ENCODE measurements at places on chromosomes 2 and 18.
A peak's percentile ranks its signal among the peaks of the same experiment; 100 is the strongest.

DNA sequence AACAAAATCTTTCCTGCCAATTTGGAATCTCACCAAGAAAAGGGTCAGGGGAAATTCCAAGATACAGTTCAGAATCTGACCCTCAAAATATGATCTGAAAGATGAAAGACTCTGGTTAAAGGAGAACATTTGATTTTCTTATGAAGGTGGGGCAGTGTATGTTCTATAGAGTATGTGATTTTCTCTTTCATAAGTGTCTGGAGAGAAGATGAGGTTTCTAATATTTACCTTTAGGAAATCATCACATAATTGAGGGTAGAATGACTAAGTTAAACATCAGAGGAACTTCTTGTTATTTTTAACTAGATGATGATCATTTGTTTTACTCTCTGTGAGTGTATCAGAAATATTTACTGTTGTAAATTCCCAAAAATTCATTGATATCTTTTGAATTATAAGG is 27.8 kb upstream of the MBOAT2 start:
- no peak for DNase-seq

GRCh38 chr2:69166812-69167468 is 154.0 kb downstream of the ANTXR1 start:
- DNase-seq = peak; percentile 78

DNA sequence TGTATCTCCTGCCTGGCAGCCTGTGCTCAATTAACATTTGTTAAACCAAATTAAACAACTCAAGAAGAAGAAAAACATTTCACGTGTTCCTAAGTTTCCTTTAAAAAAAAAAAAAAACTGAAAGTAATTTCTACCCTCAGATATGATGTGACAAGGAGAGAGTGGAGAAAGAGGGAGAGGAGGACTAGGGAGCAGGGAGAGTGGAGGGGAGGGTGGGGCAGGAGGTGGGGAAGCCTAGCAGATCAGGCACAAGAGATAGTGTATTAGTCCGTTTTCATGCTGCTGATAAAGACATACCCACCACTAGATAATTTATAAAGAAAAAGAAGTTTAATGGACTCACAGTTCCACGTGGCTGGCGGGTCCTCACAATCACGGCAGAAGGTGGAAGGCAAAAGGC is 46.4 kb downstream of the CYP1B1 start:
- DNase-seq = no peak

- no peak for DNase-seq
Observed at GRCh38 chr2:181781078-181781786, 100.9 kb upstream of the NEUROD1 start.

- DNase-seq = no peak
Observed at GRCh38 chr2:191249156-191249813, 4.1 kb downstream of the MYO1B start.

- DNase-seq = no peak
Observed at GRCh38 chr2:238302087-238302486, 13.7 kb upstream of the PER2 start.

- DNase-seq = no peak
Observed at GRCh38 chr2:84257831-84258230, 201.2 kb downstream of the SUCLG1 start.
